WERI-Rb-1 (cell line): ENCODE measurements at places on chromosomes 11 and 22.

GRCh38 chr22:25030636-25031035 lies 78.1 kb downstream of the KIAA1671 start:
- DNase-seq, result no peak

GRCh38 chr22:20395907-20396287 lies 1.9 kb downstream of the ZNF74 start:
- DNase-seq, result no peak

DNA sequence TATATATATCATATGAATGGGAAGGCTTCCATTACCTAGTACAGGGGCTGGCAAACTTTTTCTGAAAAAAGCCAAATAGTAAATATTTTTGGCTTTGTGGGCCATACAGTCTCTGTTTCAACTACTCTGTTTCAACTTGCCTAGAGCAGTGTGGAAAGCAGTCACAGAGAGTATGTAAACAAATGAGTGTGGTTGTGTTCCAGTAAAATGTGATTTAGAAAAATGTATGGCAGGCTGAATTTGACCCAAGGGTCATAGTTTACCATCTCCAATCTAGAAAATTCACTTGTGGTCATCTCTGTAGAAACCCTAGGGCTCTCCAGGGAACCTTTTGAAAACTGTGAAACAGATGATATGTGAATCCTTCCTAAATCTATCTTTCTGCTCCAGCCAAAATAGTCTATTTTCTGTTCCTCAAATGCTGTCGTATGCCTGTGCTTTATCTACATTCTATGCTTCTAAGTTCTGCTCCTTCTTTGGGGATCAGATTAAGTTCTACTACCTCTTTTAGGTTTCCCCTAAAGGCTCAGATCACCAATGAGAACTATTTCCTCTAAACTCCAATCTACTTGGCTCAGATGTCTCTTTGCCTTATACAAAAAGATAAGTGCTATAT lies 356.2 kb downstream of the METTL15 start:
- DNase-seq, result no peak

GRCh38 chr22:33923660-33924246 lies 3.5 kb upstream of the LARGE1 start:
- DNase-seq, result peak; percentile 77

GRCh38 chr11:62708793-62709192 lies 1.3 kb downstream of the GNG3 start:
- DNase-seq, result no peak

GRCh38 chr11:12725863-12726682 lies 51.9 kb downstream of the TEAD1 start:
- DNase-seq, result no peak

GRCh38 chr11:82191695-82192094 lies 542.0 kb downstream of the FAM181B start:
- DNase-seq, result peak; percentile 84

- DNase-seq, result no peak
These were observed 223.7 kb upstream of the TBCEL start for GRCh38 chr11:120800206-120800605.

DNA sequence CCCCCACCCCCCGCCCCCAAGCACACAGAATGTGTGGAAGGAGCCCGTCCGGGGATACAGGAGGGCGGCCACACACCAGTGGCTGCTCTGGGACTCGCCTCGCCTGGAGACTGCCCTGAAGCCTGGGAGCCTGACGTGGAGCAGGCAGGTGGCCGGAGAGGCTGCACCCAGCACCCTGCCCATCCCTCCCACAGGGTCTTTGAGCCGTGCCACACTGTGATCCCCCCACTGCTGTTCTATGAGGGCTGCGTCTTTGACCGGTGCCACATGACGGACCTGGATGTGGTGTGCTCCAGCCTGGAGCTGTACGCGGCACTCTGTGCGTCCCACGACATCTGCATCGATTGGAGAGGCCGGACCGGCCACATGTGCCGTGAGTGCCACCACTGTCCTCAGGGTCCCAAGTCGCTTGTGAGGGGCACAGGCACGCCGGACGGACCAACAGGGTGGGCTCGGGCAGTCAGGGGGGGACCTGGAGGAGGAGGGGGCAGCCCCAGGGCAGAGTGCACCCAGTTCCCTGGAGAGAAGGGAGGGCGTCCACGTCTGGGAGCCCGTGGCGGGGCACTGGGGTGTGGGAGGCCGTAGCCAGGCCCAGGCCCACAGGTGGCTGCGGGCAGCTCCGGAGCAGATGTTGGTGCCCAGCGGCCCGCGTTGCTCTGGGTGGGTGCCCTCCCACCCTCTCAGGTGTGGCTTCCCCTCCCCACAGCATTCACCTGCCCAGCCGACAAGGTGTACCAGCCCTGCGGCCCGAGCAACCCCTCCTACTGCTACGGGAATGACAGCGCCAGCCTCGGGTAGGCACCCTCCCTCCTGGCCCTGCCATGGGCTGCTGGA lies 27.0 kb upstream of the MUC5B start:
- no peak for DNase-seq

- no peak for DNase-seq
These were observed 101.9 kb downstream of the ARL14EP start for GRCh38 chr11:30424844-30425243.

GRCh38 chr22:27198518-27199035 lies 541.2 kb downstream of the MIAT start:
- no peak for DNase-seq

- no peak for DNase-seq
These were observed 354.8 kb downstream of the ETS1 start for GRCh38 chr11:128232588-128232987.

GRCh38 chr11:99739464-99740089 lies 718.8 kb downstream of the CNTN5 start:
- peak; percentile 13 for DNase-seq

DNA sequence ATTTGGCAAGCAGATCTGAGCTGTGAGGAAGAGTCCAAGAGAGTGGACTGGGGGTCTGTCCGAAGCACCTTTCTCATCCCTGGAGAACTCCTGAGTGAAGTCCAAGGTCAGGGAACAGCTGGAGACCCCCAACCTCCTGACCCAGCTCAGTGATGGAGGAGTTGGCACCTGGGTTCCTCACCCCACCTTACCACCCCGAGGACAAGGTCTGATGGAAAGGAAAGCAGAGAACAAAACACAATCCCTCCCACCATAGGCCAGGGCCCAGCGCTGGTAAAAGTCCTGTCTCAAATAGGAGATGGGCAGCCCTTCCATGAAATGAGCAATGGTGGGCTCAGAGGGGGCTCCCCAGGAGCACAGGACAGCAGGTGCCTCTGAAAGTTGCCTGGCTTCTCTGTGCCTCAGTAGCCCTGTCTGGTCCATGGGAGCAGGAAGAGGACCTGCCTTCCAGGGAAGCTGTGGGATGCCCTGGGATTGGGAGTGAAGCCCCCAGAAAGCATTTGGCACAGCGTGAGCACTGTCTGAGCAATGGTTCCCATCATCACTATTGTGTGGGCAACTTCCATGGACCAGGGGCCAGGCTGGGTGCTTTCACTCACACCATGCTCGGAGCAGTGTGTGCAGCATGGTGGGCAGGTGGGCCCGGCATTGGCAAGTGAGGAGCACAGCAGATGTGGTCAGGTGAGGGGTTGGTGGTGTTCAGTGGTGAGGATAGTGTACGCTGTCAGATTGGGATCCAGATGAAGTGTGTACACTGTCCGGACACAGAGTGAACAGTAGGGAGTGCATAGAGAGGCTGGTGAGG lies 7.5 kb downstream of the TRIM29 start:
- no peak for DNase-seq

DNA sequence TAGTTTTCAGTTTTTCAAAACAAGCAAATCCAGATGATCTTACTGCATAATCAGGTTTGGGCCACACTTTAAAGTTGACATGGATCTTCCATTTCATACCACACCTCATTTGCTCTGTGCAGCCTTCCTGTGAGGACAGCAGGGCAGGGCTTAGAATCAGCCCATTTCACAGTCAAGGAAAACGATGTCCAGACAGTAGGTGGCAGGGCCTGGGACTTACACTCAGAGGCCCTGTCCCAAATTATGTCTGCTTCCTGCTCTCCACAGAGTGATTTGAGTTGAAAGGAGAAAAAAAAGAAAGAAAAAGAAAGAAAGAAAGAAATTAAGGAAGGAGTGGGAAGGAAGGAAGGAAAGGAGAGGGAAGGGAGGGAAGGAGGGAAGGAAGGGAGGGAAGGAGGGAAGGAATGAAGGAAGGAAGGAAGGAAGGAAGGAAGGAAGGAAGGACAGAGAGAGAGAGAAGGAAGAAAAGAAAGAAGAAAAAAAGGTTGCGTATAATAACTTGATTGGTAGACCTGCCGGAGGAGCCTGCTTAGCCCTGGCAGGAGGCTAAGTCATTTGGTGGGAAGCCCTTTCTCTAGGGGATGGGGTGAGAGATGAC lies 23.6 kb downstream of the TSKU start:
- DNase-seq, result no peak

GRCh38 chr11:85348945-85349344 lies 278.2 kb downstream of the DLG2 start:
- DNase-seq, result no peak

DNA sequence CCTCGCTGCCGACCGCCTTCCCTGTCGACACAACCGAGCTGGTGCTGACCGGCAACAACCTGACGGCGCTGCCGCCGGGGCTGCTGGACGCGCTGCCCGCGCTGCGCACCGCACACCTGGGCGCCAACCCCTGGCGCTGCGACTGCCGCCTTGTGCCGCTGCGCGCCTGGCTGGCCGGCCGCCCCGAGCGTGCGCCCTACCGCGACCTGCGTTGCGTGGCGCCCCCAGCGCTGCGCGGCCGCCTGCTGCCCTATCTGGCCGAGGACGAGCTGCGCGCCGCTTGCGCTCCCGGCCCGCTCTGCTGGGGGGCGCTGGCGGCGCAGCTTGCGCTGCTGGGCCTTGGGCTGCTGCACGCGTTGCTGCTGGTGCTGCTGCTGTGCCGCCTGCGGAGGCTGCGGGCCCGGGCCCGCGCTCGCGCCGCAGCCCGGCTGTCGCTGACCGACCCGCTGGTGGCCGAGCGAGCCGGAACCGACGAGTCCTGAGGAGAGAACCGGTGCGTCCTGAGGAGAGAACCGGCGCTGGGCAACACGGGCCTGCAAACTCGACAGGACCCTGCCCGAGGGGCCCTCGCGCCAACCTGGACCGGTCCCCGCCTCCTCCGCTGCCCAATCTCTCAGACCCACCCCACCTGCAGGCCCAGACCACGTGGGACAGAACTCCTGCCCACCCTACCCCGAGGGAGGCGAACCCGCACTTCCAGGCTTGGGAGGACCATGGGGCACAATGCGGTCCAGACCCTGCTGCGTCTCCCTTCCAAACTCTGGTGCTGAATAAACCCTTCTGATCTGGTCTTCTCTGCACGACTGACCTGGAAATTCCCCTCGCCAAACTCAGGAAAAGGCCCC lies 866 bp downstream of the GP1BB start:
- no peak for DNase-seq

DNA sequence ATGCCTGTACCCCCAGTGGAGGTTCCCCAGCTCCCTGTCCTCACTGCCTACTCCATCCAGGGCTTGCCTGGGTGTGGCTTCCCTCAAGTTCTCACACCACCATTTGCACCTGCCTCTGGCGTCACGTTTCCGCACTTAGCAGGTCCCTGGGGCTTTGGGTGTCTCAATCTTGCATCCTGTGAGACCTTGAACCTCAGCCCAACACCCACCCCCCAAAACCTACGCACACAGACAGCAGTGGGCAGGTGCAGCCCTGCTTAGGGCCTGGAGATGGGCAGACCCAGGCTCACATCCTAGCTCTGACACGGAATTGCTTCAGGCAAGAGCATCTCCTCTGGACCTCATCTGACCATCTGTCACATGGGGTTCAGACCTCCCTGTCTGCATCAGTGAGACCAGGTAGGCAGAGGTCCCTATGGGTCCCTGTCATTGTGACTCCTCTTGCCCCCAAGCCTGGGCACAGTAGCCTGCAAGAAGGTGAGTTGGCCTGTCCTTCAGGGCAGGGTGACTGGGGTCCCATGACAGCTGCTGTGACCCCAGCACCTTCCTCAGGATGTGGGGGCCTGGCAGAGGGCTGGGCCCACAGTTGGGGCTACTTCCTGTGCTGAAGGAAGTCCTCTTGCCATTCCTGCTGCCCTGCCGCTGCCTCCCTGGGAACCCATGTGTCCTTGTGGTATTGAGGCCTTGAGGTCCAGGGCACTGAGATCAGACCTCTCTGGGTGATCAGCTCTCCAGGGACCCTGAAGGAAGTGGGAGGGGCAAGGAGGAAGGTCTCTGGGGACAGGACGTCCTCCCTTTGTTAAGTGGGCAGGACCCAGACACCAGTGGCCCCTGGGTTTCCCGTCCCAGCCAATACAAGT lies 2.0 kb downstream of the SIPA1 start:
- no peak for DNase-seq

GRCh38 chr11:72446929-72447769 lies 12.8 kb upstream of the CLPB start:
- DNase-seq, result no peak

GRCh38 chr22:49012712-49013395 lies 814.8 kb downstream of the BRD1 start:
- no peak for DNase-seq

GRCh38 chr11:33700063-33700501 lies 544 bp downstream of the C11orf91 start:
- no peak for DNase-seq

GRCh38 chr22:43946384-43946667 lies 8.9 kb upstream of the SAMM50 start:
- peak; percentile 29 for DNase-seq

GRCh38 chr11:43242401-43242800 lies 69.4 kb upstream of the API5 start:
- DNase-seq, result no peak

GRCh38 chr11:35802221-35802620 lies 139.6 kb downstream of the TRIM44 start:
- DNase-seq, result no peak

DNA sequence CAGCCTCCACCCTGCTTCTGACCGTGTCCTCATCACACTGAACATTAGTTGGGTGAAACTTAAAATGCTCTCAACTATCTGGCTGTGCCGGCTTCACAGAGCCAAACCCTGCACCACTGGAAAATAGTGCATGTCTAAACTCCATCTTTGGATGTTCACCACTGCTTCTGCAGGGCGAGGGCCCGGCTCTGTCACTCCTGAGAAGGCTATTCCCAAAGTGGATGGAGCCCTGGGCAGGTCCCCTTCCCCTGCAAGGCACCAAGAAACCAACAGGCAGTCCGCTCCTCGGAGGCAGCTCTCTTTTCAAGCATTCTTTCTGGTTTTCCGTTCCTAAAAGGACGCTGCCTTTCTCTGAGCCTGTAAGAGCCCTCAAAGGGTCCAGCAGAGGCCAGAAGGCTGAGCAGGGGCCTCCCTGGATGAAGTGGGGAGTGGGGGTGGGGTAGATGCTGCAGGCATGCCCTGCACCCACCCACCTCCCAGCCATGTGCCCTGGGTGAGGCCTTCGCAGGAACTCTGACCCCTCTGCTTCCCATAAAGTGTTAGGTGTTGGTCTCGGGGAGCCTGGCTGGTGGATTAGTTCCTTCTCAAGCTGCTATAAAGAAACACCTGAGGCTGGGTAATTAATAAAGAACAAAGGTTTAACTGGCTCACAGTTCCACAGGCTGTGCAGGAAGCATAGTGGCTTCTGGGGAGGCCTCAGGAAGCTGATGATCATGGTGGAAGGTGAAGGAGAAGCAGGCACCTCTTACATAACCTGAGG lies 23.3 kb downstream of the LINC01488 start:
- no peak for DNase-seq

DNA sequence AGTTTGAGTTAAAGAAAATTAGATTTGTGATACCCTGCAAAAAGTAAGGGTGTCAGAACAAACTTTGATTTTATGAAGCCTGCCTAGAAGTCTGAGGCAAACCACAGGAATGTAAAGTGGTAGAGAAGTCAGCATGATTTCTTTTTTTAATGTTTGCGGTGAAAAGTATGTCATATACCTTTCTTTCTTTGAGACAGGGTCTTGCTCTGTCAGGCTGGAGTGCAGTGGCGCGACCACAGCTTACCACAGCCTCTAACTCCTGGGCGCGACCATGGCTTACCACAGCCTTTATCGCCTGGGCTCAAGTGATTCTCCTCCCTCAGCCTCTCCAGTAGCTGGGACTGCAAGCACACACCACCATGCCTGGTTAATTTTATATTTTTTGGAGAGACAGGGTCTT lies 4.7 kb downstream of the API5 start:
- DNase-seq, result no peak
